ENCODE measurements at places on chromosomes 13 and 19. TPM values are rescaled to one million over a fixed set of nuclear protein-coding genes. Genes with fewer than 3 reads are reported as not detected.

DNA sequence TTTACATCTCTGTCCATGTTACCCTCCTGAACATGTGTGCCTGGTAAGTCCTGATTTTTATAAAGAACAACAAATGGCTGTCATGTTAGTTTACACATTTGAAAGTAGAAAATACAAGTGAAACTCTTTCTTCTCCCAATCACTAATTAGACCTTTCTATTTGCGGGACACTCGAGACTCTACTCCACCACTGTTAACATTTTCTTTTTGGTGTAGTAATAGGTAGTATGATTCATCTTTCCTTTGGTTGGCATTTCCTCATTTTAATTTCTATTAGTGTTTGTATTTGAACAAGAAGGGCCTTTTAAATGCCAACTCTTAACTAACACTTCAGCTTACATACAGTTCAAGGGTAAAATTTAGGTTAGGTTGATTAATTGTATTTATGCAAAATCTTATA, 371.1 kb downstream of the PCDH9 start:
- H3K4me3 ChIP-seq: no peak overlapping the region
- no peaks in the 10 kb centered on the region for H3K4me1 ChIP-seq
- DNase-seq: no peak
- H3K36me3 ChIP-seq: no peaks in the 10 kb centered on the region

The SYCN gene
- not detected for polyA plus RNA-seq

The CRX gene
- not detected for polyA plus RNA-seq

The EDDM13 gene
- polyA plus RNA-seq: 1.4 TPM

The DCT gene
- polyA plus RNA-seq: 0.03 TPM
